ENCODE measurements at places on chromosomes 2 and 18. TPM values are rescaled to one million over a fixed set of nuclear protein-coding genes. Genes with fewer than 3 reads are reported as not detected.

GRCh38 chr2:33136056-33136455, 189.3 kb downstream of the LTBP1 start:
- no peak for DNase-seq

Gene POU3F3
- 85.2 TPM for polyA plus RNA-seq

DNA sequence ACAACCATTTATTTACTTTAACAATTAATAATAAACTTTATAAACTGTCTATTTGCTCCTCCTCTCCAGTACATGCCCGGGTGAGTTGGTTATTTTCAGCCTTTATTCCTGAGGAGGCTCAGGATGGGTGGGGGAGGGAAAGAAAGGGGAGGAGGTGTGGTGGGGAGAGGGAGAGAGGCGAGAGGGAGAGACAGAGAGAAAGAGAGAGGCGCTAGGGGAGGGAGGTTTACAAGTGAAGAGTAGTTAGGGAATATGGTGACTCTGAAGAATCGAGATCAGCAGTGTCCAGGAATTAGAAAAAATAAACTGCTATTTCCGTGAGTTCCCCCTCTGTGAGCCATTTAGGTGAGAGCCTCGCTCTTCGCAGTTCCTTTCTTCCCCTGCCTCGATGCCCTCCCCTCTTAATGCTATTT, 138.9 kb downstream of the MEIS1 start:
- no peak for DNase-seq

- DNase-seq, result no peak
Measured at GRCh38 chr18:34901299-34901698, 139.9 kb upstream of the MAPRE2 start.

DNA sequence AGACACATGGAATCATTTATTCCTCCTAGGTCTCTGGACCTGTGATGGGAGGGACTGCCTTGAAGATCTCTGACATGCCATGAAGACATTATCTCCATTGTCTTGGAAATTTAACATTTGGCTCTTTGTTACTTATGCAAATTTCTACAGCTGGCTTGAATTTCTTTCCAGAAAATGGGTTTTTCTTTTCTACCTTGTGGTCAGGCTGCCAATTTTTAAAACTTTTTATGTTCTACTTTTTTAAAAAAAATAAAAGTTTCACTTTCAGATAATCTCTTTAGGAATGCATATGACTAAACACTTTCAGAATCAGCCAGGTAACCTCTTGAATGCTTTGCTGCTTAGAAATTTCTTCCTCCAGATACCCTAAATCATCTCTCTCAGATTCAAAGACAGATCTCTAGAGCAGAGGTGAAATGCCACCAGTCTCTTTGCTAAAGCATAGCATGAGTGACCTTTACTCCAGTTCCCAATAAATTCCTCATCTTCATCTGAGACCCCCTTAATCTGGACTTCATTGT, 209.6 kb downstream of the RPRM start:
- DNase-seq, result no peak

GRCh38 chr2:68469935-68470334, 2.5 kb downstream of the APLF start:
- no peak for DNase-seq

GRCh38 chr2:104430852-104431251, 423.1 kb upstream of the POU3F3 start:
- no peak for DNase-seq

Gene CPS1
- polyA plus RNA-seq, result 3.2 TPM

DNA sequence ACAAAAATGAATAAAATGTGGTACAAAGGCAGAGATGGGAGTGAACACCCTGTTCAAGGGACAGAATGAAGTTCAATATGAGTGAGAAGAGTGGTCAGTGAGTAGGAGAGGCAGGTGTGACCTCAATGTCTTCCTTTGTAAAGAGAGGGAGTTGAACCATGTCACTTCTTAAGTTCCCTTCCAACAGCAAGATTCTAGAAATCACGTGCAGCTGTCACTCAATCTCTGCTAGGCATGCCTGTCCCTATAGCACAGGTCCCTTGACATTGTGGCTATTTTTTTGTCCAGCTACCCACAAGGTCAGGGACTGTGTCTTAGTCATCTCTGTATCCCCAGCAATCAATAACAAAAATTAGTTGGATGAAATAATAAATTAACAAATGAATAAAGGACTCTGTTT, 66.9 kb downstream of the VSNL1 start:
- no peak for DNase-seq

Gene TFCP2L1
- polyA plus RNA-seq, result 57.8 TPM

DNA sequence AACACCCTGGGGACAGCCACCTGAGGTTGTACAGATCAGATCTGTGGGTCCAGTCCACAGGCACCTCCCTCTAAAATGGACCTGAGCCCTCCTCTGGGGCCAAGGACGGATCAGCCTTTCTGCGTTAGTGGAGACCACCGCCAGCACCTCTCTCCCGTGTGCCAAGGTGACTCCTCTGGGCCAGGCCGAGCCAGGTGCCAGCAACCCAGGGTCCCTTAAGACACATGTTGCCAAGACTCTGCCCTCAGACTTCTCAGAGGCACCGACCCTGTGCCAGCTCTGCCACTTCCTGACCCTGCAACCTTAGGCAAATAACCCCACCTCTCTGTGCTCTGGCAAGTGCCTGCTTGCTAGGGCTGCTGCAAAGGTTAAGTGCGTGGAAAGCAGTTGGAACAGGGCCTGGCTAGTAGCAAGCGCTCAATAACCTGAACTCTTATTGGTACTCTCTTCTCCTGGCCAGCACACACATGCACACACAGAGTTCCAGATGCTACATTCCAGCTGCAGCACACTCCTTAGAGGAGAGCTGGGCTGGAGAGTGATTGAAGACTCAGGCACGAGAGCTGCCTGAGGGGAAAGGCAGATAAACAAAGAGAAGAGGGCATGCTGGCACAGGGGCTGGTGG, 105.6 kb downstream of the TNS1 start:
- DNase-seq, result no peak

Gene C2orf78
- polyA plus RNA-seq, result not detected

DNA sequence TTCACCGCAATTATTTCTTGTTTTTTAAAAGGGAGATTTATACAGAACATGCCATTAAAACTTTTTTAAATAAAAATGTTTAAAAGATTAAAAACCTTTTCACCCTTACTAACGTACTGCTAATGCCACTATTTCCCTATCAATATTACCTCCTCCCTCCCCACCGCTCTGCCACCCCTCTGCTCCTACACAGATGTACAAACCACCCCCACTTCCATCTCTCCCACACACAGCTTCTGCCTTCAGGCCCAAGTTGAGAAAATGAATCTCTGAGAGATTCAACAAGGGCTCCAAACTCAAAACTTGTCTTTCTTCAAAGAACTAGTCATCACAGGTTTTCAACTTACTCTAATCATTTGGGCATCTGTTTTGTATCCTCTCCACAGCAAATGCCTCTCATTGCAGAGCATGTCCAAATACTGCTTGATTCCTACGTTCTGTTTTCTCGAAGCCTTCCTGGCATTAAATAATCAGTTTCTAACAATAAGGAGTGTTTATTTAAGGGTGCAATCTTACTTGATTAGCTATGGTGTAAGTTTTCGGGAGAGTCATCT, 32.1 kb downstream of the FARSB start:
- no peak for DNase-seq

Gene POLR1B
- 22.0 TPM for polyA plus RNA-seq

GRCh38 chr18:58859907-58860306, 4.8 kb upstream of the ZNF532 start:
- no peak for DNase-seq

DNA sequence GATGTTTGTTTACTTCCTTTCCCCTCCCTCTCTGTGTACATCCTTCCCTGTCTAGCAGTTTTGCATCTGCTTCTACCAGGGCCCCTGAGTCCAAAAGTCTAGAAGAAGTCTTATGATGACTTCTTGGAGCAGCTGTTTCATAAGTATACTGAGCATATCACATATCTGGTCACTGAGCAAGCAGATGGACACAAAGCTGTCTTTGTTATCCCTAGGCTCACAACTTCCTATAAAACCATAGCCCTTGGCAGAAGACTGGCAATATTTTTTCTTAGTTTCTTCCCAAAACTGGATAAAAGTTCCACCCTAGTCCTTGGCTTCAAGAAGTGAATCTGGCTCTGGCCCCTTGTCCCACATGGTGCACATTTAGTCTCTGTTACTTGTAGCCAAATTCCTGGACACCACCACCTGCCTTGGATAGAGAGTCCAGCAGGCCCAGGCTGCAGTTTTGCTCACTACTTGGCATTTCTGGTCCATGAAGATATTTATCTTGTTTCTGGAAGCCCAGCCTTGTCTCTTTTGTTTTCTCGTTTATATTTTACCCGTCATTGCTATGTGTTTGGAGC, 22.5 kb downstream of the THOC1 start:
- DNase-seq, result no peak

GRCh38 chr2:919672-920071, 31.0 kb upstream of the SNTG2 start:
- no peak for DNase-seq

DNA sequence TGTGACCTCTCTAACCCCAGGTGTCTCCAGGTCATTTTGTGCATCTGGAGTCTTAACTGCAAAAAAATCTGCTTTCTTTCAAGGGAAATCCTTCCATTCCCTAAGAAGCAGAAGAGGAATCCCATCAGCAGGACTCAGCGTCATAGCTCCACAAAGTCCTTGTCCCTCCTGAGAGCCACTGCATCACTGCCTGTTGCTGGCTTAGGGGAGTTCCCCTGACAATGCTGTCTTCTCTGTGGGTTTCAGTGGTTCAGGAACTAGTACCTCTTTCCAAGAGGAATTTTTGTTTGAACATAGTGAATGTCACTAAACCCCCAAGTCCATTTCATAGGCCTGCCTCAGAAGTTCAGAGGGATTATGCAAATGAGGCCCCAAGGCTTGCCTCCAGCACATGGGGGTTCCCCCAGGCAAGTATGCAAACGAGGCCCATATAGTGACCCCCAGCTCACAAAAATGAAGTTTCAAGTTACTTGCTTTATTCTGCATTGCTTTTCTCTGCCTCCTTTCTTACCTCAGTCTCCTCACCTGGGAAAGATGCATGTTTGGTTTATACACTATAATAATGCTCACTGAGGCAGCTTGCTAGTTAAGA, 513.9 kb upstream of the MEX3C start:
- DNase-seq, result no peak

DNA sequence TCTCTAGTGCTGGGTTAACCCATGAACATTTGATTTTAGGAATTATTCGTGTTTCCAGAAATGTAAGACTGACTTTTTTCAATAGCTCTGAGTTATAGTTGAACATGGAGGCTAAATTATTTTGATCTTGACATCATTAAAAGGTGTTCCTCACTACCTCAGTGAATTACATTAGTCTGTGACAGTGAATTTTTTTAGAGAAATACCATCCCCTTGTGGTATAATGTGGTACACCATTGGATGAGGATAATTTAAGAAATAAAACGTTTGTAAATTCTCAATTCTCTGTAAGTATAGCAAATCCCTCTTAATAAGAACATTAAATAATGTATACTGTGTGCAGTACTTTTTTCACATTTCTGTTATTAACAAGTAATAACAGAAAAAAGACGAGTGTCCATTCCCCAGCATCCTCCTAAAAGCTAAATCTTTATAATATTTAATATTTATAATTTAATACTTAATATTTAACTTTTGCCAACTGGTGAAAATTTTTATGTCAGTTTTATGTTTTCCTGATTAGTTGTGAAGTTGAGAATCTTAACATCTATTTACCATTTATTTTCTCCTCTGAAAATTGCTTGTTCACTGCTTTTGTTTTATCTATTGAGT, 70.3 kb upstream of the CWC22 start:
- no peak for DNase-seq

Gene CD8A
- polyA plus RNA-seq, result 0.45 TPM

DNA sequence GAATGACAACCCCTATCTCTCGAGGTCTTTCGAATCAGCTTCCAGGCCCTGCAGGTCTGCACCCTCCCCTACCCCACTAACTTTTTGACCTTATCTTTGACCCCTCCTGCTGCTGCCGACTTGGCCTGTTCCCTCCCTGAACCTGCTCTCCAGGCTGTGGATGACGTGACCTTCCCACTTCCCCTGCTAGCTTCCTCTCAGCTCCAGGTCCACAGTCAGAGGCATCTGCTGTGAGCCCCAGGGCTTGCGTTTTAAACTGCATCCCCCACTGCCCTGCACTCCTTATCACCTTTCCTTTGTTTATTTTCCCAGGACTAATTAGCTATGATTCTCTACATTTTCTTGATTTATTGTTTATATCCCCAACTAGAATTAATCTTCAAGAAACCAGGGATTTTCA, 71.2 kb upstream of the ALKAL2 start:
- no peak for DNase-seq

All from left renal cortex interstitium (tissue), 4 donors.